Stimulated activated CD4-positive, alpha-beta T cell treated with anti-CD3 and anti-CD28 coated beads, Interleukin-15, amount 100 ng/mL, for 1 hour (primary cell): ENCODE measurements at places on chromosomes 6 and 20.

GRCh38 chr6:25418454-25419052 is 139.4 kb downstream of the CARMIL1 start:
- DNase-seq = no peak

- no peak for DNase-seq
Measured at GRCh38 chr6:161963181-161963580, 689.3 kb upstream of the AGPAT4 start.

DNA sequence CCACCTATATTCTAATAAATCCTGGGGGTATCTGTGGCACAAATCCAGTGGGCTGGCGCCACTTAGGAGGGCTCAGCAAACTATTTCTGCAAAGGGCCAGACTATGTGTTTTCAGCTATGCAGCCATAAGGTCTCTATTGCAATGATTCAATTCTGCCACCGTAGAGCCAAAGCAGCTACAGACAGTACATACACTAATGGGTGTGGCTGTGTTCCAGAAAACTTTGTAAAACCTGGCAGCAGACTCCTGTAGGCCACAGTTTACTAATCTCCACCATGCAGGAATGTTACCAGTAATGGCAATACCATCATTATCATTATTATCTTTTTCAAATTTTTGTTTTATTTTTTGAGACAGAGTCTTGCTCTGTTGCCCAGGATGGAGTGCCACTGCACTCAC is 65.7 kb downstream of the SULF2 start:
- no peak for DNase-seq

GRCh38 chr6:134345789-134346188 is 27.9 kb upstream of the SGK1 start:
- no peak for DNase-seq

GRCh38 chr6:169558378-169558773 is 143.5 kb downstream of the WDR27 start:
- no peak for DNase-seq

DNA sequence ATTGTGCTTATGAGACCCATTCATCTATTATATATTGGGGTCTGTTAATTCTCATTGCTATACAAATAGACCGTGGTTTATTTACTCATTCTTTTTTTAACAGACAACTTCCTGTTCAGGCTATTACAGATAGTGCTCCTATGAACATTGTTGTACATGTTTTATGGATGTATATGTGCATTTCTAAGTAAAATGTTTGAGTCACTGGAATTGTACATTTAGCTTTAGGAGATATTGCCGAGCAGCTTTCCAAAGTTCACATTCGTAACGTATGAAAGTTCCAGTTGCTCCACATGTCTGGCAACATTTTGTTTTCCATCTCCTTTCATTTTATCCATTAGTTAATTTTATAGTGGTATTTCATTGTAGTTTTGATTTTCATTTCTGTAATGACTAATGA is 19.1 kb downstream of the SLC17A2 start:
- no peak for DNase-seq

- DNase-seq = no peak
Measured at GRCh38 chr20:35625584-35626385, 10.2 kb downstream of the SPAG4 start.

DNA sequence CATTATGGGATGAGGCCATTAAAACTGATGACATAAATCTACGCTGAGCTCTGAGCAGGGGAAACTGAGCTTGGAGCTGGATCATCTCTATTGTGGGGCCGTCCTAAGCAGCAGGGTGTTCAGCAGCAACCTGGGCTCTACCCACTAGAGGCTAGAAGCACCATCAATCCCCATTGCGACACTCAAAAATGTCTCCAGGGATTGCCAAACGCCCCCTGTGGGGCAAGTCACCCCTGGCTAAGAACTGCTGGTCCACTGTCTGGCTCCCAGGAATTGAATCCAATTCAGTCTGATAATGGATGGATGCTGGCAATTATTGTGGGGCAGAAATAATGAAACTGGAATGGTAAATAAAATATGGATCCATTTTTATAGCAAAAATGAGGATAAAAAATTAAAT is 38.2 kb downstream of the PMEPA1 start:
- DNase-seq = no peak

DNA sequence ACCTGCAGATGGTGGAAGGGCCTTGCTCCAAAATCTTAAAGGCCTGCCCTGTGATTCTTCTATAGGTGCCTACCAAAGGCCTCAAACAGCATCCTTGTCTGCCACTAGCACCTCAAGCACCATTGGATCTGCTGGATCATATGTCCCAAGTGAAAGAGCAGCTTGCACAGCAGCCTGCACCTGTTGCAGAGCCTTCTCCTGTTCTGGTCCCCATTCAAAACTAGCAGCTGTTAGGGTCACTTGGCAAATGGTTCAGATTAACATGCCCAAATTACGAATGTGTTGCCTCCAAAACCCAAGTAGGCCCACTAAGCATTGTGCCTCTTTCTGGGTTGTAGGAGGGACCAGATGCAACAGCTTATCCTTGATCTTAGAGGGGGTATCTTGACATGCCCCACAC is 99.6 kb upstream of the F13A1 start:
- no peak for DNase-seq

GRCh38 chr6:168132531-168133167 is 53.6 kb upstream of the FRMD1 start:
- DNase-seq = no peak

- no peak for DNase-seq
Measured at GRCh38 chr6:20657274-20657800, 123.1 kb downstream of the CDKAL1 start.

DNA sequence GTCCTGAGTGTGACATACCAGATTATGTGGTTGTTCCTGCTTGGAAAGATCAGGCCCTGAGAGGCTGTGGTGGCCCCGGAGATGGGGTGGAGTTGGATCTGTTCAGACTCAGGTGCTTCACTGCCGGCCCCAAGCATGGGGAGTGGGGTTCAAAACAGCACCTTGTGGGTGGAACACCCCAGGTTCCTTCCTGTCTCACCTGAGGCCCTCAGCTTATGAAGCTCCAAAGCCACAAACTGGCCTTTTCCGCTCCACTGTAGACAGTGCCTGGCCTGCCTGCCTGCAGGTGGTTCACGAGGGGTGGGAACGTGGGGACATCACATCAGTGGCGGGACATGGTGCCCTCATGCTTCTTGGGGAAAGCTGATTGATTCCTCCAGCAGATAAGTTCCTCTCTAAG is 146.4 kb downstream of the TAF4 start:
- no peak for DNase-seq
